SK-N-DZ (cell line): ENCODE measurements at places on chromosomes 5 and 9.

DNA sequence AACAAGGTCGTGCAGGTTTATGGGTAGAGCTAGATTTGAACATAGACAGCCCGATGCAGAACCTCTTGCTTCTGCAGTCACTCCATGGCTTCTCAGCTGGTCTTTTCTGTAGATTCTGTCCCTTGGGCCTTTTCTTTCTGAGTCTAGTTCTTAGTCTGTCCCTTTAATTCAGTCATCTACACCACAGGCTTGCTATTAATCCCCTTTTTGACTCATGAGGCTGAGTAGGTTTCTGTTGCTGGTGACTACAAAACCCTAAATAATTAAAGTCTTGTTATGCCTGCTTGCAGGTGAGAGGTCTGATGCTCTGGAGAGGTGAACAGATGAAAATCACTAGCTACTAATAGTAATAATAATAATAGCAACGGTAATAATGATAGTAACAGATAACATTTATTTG is 19.3 kb upstream of the STRBP start:
- DNase-seq, result no peak

DNA sequence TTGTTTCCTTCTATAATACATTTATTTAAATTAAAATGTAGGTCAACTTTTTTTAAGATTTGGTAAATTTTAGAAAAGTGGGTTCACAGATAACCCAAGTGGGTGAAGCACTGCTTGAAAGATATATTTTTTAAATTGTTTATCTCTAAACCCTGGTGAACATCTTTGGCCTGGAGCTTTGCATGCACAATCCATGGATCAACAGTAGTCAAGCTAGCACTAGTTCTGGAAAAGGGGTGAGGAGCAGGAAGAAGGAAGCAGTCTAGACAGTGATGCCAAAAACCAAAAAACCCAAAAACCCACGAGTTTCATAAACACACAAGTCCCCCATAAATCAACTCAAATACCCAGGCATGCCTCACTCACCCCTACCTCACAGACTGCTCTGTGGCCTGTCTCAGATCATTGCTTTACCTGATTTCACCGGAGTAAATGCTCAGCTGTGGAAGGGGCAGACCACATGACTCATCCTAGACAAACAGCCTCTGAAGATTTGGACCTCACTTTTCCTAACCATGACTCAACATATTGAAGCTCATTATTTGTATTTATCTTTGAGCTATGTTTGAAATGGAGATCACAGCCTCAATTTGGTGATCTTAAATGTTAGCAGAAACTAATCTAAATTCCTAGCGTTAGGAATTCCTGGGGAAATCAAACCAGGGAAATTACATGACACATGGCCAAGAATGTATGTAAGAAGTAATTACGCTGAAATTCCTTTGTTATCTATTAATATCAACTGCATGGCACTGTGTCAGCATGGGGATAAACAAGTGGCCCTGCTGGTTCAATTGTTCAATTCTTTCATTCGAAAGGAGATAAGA is 149.6 kb downstream of the ZNF608 start:
- DNase-seq, result no peak

GRCh38 chr9:112839331-112839730 is 51.3 kb downstream of the SLC46A2 start:
- no peak for DNase-seq

DNA sequence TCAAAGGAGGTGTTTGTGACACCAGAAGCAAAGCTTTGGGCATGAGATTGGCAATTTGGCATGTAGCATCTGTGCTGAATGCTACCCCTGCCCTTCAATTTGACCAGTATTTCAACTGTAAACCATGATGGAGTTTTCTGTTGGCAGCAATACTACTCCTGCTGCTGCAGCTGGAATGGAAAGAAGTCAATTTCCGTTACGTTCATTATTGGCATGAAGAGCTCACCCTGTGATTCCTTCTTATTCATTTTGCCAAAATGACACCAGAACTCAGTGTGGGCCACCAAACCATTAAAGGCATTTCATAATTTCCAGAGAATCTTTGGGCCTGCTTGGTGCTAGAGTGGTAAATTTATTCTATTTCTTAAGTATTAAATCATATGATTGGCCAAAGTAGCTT is 433.1 kb upstream of the DMAC1 start:
- DNase-seq, result no peak

DNA sequence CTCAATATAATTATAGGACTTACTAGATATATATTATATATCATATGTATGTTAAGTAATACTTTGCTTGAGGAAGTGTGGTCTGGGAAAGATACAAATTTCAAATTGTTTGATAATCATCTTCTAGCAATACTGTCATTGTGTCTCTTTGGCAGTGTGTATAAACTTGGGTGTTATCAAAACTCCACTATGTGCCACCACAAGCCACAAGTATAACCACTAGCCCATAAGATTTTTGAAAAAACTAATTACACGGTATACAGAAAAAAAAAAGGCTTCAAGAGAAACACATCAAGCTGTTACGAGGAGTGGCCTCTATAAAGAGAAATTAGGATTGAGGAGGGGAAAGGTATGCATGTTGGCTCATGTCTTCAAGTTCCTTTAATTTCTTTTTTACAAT is 44.7 kb upstream of the PCSK5 start:
- DNase-seq, result no peak

GRCh38 chr5:126963822-126964375 is 66.5 kb downstream of the MARCHF3 start:
- no peak for DNase-seq

- DNase-seq, result no peak
Observed at GRCh38 chr9:121509180-121509579, 9.5 kb upstream of the GGTA1 start.

- peak; percentile 47 for DNase-seq
Observed at GRCh38 chr9:36486933-36487481, 85.7 kb upstream of the MELK start.

GRCh38 chr5:90901261-90901660 is 342.7 kb downstream of the ADGRV1 start:
- no peak for DNase-seq

- DNase-seq, result no peak
Observed at GRCh38 chr9:136616948-136617695, 45.6 kb upstream of the EGFL7 start.

- peak; percentile 60 for DNase-seq
Observed at GRCh38 chr9:36018891-36019720, 17.6 kb upstream of the RECK start.

GRCh38 chr5:28542987-28543386 is 1504.6 kb upstream of the CDH9 start:
- DNase-seq, result no peak

GRCh38 chr5:88325868-88326267 is 57.2 kb upstream of the TMEM161B start:
- DNase-seq, result no peak

DNA sequence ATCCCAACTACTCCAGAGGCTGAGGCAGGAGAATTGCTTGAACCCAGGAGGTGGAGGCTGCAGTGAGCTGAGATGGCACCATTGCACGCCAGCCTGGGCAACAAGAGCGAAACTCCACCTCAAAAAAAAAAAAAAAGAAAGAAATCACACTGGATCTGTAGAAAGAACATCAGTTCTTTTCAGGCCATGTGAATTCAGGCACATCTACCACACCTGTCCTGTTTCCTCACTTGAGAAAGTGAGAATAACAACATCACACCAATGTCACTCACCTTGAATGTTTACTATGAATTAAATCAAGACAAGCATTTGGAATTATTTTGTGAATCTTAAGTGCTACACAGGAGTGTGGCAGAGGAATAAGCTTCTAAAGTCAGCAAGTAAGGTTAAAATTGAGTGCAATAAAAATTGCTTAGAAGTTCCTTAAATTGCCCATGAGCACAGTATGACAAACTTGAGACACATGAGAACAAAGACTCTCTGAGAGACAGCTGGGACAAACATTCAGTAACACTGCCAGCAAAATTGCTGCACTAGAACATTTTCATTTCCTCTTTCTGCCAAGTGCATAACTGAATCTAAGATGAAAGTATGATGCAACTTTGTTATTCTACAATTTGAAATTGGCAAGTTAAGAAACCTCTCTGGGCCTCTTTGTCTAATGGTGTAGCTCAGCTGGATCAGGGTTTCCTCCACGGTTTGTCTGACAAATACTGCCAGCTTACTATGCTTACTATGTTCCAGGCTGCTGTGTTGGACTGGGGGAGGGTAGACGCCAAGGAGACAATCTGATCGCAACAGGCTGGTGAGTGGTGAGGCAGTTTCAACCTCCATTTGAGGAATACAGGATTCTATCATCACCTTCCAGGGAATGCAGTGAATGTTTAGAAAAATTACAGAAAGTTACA is 1.9 kb upstream of the RIC1 start:
- no peak for DNase-seq

GRCh38 chr9:20844916-20845315 is 160.9 kb downstream of the FOCAD start:
- DNase-seq, result no peak

DNA sequence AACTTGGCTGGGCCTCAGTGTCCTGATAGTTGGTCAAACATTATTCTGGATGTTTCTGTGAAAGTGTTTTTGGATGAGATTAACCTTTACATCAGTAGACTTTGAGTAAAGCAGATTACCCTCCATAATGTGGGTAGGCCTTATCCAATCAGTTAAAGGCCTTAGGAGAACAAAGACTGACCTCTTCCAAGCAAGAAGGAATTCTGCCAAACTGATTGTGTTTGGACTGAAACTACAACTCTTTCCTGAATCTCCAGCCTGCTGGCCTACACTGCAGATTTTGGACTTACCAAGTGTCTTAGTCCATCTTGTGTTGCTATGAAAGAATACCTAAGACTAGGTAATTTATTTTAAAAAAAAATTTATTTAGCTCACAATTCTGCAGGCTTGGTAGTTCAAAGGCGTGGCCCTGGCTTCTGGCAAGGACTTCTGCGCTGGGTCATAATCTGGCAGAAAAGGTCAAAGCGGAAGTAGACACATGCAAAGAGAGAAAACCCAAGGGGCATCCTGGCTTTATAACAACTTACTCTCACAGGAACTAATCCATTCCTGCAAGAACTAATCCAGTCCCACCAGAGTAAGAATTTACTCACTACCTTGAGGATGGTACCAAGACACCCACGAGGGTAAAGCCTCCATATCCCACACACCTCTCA is 8.6 kb upstream of the ARHGEF37 start:
- DNase-seq, result no peak
